Activated CD8-positive, alpha-beta memory T cell treated with anti-CD3 and anti-CD28 coated beads for 48 hours (primary cell): ENCODE measurements at places on chromosomes 12 and 14.

DNA sequence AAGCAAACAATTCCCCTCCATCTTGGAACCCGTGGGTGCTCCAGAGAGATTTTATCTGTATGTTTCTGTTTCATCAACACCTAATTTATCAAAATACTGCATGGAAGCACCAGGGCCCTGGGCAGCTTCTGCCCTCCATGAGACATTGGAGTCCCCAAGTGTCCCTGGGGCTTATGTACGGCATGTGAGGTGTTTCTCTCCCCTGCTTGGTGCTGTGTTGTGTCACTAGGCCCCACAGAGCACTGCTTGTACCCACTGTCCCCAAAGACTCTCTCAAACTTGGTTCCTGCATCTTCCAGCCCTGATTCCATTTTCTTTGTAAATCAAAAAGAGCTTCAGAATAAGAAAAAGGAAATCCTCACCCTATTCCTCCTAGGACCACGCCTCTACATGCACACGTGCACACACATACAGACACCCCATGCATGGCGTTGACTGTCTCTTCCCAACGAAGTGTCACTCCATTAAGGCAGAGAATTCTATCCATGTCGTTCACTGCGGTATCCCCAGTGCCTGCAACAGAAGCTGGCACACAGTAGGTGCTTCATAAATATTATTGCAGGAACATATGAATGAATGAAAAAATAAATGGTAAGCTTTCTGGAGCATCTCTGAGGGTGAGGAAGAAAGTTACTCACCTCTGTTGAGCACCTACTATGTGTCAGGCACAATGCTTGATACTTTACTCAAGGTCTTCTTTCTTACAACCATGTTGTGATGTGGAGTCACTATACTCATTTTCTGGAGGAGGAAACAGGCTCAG lies 191.6 kb downstream of the DICER1 start:
- no peak for DNase-seq

- no peak for DNase-seq
These were observed 46.7 kb upstream of the OASL start for GRCh38 chr12:121085506-121086353.

GRCh38 chr14:100416921-100417860 lies 94.1 kb downstream of the SLC25A47 start:
- no peak for DNase-seq

DNA sequence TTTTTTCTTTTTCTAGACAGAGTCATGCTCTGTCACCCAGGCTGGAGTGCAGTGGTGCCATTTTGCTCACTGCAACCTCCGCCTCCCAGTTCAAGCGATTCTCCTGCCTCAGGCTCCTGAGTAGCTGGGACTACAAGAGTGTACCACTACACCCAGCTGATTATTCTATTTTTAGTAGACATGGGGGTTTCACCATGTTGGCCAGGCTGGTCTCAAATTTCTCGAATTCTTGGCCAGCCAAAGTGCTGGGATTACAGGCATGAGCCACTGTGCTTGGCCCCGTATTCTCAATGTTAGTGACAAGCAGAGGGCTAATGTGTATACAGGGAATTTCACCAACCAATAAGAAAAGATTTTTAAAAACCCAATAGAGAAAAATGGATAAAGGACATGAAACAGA lies 8.4 kb downstream of the PLBD2 start:
- no peak for DNase-seq

DNA sequence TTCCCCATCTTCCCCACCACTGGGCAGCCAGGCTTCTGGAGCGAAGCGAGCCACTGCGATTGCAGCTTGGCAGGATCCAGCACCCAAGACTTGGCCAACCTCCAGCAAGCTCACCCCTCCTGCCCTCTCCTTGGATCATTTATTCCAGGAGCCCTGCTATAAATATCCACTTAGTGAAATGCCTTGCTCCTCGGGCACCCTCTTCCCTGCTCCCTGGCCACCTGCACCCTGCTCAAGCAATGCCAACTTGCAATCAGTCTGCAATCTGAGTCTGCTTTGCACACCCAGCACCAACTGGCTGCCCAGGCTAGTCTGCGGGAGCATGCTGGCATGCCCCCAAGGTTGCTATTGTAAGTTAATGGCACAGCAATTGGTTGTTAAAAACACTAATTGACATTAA lies 666.0 kb downstream of the MED13L start:
- no peak for DNase-seq

- DNase-seq = no peak
These were observed 77.7 kb downstream of the CCDC92 start for GRCh38 chr12:123894823-123895345.

GRCh38 chr12:92334552-92334951 lies 188.9 kb upstream of the BTG1 start:
- no peak for DNase-seq

GRCh38 chr12:109567296-109567695 lies 6.0 kb downstream of the MMAB start:
- no peak for DNase-seq
